ENCODE measurements at places on chromosomes 5 and 9.

GRCh38 chr5:76692651-76693050, 23.3 kb upstream of the F2R start:
- no peak for DNase-seq

GRCh38 chr5:31664566-31664965, 25.6 kb downstream of the PDZD2 start:
- peak; percentile 3 for DNase-seq

DNA sequence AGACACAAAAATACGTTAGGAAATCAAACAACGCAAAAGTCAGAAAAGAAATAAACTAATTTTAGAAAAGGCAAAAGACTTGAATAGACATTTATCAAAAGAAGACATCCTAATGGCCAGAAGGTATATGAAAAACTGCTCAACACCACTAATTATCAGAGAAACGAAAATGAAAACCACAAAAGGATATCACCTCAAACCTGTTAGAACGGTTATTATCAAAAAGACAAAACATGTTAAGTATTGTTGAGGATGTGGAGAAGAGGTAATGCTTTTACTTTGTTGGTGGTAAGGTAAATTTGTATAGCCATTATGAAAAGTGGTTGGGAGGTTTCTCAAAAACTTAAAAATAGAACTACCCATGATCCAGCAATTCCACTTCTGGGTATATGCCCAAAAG, 230.0 kb upstream of the RGMB start:
- DNase-seq, result no peak

GRCh38 chr5:126395198-126395597, 28.0 kb upstream of the GRAMD2B start:
- DNase-seq, result peak; percentile 72

GRCh38 chr9:125099816-125100215, 43.5 kb downstream of the SCAI start:
- no peak for DNase-seq

DNA sequence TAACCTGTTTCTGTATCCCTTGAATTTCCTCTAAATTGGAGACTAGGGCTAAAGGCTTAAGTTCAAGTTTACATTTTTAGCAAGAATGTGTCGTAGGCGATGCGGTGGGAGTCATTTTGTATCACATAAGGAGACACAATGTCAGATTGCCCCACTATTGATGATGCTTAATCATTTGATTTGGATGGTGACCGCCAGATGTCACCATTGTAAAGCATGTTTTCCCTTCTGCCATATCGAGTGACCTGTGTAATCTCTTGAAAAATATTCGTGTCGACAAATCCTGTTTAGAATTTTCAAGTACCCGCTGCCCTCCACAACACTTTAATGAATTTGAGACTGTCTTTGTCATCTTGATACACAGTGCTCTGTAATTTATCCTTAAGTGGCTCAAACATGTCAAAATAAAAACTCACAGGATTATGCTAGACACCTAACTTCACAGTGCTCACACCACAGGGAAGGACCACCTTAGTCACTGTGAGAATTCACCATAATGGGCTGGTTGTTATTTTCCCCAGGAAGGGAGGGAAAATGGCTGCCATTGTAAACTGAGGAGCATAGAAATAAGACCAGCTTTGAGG, 34.5 kb upstream of the SLC46A2 start:
- DNase-seq, result peak; percentile 25

DNA sequence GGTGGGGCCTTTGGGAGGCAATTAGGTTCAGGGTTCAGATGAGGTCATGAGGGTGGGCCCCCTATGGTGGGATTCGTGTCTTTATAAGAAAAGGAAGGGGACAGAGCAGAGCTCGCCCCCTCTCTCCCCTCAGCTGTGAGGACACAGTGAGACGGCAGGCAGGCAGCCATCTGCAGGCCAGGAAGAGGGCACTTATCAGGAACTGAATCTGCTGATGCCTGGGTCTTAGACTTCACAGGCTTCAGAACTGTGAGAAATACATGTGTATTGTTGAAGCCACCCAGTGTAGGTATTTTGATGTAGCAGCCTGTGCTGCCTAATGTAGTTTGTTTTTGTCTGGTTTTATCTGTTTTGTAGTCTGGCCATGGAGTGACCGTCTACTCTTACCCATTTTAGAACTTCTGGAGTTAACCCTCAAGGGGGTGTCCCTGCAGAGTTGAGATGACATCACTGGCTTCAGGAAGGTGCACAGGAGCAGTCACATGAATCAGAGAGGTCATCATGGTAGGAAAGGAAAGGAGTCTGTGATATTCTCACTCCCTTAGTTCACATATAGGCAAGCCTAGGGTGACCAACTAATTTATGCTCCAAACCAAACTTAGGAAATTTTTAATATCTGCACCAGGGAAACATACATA, 71.0 kb downstream of the LRRC70 start:
- no peak for DNase-seq

DNA sequence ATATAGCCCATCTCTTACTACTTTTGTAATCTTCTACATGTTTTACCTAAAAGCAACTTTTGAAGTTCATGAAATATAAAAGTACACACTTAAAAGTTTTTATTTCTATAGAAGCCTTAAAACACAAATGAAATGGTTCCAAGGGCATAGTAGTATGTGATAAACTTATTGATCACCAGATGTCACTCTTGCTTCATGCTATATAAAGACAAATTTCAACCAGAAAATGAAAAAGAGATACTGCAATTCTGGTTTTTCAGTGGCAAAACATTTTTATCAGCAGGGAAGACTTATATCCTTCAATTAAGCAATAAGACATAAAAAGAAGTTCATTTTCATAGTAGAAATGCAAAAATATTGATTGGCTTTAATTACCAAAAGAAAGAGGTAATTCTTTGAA, 69.4 kb upstream of the FBXL17 start:
- DNase-seq, result no peak

GRCh38 chr9:3397766-3398165, 128.0 kb downstream of the RFX3 start:
- DNase-seq, result no peak

- no peak for DNase-seq
Measured at GRCh38 chr9:129351058-129351641, 173.1 kb upstream of the IER5L start.

- DNase-seq, result no peak
Measured at GRCh38 chr9:36174271-36174670, 5.1 kb downstream of the CCIN start.

GRCh38 chr9:137156567-137157375, 13.1 kb downstream of the LRRC26 start:
- peak; percentile 16 for DNase-seq

GRCh38 chr9:126639318-126640000, 25.7 kb downstream of the LMX1B start:
- no peak for DNase-seq

DNA sequence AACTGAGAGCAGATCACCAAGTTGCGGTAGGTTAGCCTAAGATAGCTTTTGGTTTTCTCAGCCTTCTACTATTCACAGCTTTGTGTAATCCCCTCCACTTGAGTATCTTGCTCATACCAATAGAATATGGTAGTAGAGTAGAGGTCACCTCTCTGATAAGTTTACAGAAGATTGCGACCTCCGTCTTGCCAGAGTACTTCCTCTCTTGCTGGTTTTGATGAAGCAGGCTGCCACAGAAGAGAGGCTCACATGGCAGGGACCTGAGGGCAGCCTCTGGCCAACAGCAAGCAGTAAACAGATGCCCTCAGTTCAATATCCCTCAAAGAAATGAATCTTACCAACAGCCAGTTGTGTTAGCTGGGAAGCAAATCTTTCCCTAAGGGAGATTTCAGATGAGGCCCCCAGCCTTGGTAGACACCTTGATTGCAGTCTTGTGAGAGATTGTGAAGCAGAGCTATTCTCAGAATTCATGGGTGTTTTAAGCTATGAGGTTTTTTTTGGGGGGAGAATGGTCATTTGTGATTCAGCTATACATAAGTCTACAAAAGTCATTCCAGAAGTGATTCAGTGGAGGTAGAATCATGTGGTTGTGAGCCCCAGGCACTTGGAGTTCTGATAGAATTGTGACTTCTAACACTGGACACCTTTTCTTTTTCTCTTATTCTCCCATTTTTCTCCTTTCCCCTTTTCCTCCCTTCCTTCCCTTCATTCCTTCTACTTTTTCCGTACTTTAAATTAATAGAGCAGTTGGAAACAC, 22.7 kb upstream of the CDKN2B start:
- DNase-seq, result no peak

GRCh38 chr9:80509358-80509757, 937.6 kb downstream of the TLE4 start:
- DNase-seq, result no peak

DNA sequence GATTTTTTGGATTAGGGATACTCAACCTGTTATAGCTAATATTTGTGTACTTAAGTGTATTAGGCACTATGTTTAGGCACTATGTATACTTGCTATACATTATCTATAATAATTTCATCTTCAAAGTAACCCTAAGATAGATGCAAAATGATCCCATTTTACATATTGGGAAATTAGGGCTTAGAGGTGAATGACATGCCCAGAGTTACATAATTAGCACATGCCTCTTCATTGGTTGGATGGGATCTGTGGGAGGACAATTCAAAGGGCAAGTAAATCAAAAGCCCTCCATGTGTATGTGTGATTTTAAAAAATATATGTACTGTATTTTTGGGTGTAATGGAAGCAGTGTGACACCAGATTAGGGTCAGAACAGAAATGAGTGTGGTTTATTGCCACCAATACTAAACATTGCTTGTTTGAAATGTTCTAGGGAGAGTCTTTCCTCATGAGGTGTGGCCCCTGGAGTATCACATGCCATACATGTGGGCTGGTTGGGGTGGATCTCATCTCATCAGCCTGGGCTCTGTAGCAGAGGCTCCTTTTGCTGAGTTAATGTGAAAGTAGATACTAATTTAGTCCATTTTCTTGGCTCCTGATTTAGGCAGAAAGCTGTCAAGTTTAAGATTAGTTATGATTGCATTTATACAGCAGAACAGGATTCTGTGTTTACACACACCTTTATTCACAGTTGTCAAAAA, 5.5 kb downstream of the C9orf85 start:
- no peak for DNase-seq

DNA sequence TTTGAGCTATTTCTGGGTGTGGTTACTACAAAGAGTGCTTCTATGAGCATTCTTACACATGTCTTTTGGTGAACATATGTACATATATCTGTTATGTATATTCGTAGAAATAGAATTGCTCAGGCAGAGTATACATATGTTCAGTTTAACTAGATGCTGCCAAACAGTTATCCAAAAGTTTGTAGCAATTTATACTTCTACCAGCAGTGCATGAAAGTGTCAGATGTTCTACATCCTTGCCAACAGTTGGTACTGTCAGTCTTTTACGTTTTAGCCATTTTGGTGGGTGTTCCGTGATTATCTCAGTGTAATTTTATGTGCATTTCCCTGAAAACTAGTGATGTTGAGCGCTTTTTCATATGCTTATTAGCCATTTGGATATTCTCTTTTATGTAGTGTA, 35.9 kb upstream of the DMRT2 start:
- DNase-seq, result no peak

GRCh38 chr5:177296581-177296980, 6.9 kb downstream of the RAB24 start:
- no peak for DNase-seq

GRCh38 chr9:75461183-75461582, 372.9 kb downstream of the OSTF1 start:
- no peak for DNase-seq

DNA sequence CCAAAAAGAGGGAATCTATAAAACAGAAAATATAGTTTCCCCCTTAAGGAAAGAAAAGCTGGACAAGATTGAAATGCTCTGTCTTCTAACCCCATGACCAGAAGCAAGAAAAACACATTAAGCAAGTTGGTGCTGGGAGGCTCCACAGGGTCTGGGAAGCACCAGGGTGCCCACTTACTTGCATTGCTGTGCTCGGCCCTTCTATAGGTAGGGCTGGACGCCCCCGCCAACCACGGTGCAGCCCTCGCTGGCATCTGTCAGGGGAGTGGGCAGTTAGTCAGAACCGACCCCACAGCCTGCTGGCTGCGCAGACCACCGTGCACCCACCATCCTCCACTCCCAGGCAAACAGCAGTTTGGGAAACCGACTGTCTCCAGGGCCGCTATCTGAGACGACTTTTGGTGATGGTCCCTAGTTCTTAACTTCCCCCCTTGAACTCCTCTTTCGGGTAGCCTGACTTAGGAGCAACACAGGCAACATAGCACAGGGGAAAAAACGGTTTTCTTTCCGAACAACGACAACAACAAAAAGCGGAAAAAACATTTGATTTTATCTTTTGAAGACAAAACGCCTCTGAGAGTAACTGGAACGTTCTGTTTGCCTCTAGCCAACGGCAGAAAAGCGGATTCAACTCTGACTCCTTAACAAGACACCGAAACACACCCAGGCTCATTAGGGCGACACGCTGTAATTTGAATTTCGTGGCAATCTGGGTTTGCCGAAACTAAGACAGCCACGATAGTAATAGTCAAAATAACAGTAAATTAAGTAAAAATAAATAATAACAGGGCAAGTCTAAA, 3.9 kb downstream of the IRX2 start:
- peak; percentile 28 for DNase-seq
